ENCODE measurements at places on chromosomes 3 and 15. TPM values are rescaled to one million over a fixed set of nuclear protein-coding genes. Genes with fewer than 3 reads are reported as not detected.

The TBC1D5 gene
- 48.4 TPM for total RNA-seq

GRCh38 chr3:64977308-64978100 lies 289.7 kb upstream of the ADAMTS9 start:
- H3K4me1 ChIP-seq = no peaks in the 10 kb centered on the region
- no peak overlapping the region for H3K27ac ChIP-seq
- no peak overlapping the region for H3K4me3 ChIP-seq
- no peaks in the 10 kb centered on the region for H3K36me3 ChIP-seq
- H3K27me3 ChIP-seq = no peaks in the 10 kb centered on the region

- H3K27ac ChIP-seq = no peak overlapping the region
- peaks cover 7% of the 10 kb centered on the region for H3K4me1 ChIP-seq
- no peak overlapping the region for H3K4me3 ChIP-seq
- no peak for DNase-seq
These were observed 42.0 kb downstream of the IFT57 start for GRCh38 chr3:108180194-108180593.

DNA sequence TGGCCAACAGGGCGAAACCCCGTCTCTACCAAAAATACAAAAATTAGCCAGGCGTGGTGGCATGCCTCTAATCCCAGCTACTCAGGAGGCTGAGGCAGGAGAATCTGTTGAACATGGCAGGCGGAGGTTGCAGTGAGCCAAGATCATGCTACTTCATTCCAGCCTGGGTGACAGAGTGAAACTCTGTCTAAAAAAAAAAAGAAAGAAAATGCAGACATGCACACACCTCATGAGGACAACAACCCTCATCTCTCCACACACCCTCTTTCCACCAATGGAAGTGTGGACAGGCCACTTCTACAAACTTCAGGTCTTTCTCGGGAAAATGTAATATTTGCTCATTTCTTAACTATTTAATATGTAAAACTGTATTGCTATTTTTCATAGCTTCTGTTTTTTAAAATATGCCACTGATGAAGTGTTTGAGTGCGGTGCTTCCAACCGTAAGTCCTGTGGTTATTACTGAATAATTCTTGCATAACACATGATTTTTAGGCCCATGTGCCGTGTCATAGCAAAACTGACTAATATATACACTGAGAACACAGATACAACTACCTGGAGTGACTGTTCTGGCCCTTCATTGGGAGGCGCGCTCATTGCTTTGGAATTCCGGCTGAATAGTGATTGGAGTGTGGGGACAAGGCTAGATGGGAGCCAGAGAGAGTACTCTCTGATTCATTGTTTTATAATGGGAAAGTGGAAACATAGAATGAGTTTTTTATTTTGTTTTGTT lies 23.1 kb downstream of the LRRC31 start:
- H3K27ac ChIP-seq = no peak overlapping the region
- H3K4me1 ChIP-seq = no peaks in the 10 kb centered on the region
- no peak overlapping the region for H3K4me3 ChIP-seq
- no peaks in the 10 kb centered on the region for H3K36me3 ChIP-seq

DNA sequence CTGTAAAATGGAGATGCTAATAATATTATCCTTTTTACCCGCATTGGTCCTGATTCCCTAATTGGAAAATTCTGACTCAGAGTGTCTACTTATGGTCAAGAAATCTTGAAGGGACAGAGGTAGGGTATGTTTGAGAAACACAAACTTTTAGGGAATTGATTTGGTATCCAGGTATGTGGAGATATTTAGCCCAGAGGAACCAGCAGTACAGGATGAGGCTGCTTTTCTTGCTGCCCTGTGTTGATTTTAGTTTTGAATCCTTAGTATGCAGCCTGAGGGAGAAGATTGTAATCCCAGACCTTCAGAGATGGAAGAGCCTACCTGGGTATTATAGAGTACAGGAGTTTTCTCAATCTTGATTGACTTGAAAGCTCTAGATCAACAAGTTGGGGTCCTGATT lies 569.1 kb downstream of the PDCD6IP start:
- no peak overlapping the region for H3K27ac ChIP-seq
- DNase-seq = no peak
- no peaks in the 10 kb centered on the region for H3K27me3 ChIP-seq

The ZBTB38 gene
- total RNA-seq = 20.0 TPM

- H3K36me3 ChIP-seq = peaks cover 5% of the 10 kb centered on the region
- no peak overlapping the region for H3K4me3 ChIP-seq
- H3K4me1 ChIP-seq = peaks cover 24% of the 10 kb centered on the region
- peak; percentile 17 for DNase-seq
These were observed 55.2 kb downstream of the PGPEP1L start for GRCh38 chr15:98952381-98952803.

- H3K27me3 ChIP-seq = peaks cover 32% of the 10 kb centered on the region
- no peak overlapping the region for H3K27ac ChIP-seq
- no peak overlapping the region for H3K4me3 ChIP-seq
- no peak for DNase-seq
- H3K36me3 ChIP-seq = no peaks in the 10 kb centered on the region
- no peaks in the 10 kb centered on the region for H3K4me1 ChIP-seq
These were observed 11.6 kb downstream of the PLA1A start for GRCh38 chr3:119609301-119609700.

The BNC1 gene
- total RNA-seq = not detected

- no peak overlapping the region for H3K27ac ChIP-seq
- H3K36me3 ChIP-seq = no peaks in the 10 kb centered on the region
- no peak overlapping the region for H3K4me3 ChIP-seq
- no peak for DNase-seq
- H3K27me3 ChIP-seq = peaks cover 17% of the 10 kb centered on the region
These were observed 99.5 kb downstream of the POLR2M start for GRCh38 chr15:57806003-57806402.

The APOD gene
- total RNA-seq = not detected

GRCh38 chr15:83012636-83013035 lies 1.2 kb upstream of the C15orf40 start:
- peaks cover 45% of the 10 kb centered on the region for H3K4me1 ChIP-seq
- DNase-seq = no peak
- H3K4me3 ChIP-seq = peak overlapping the region; percentile 98
- peaks cover 30% of the 10 kb centered on the region for H3K36me3 ChIP-seq
- peak overlapping the region; percentile 95 for H3K27ac ChIP-seq

DNA sequence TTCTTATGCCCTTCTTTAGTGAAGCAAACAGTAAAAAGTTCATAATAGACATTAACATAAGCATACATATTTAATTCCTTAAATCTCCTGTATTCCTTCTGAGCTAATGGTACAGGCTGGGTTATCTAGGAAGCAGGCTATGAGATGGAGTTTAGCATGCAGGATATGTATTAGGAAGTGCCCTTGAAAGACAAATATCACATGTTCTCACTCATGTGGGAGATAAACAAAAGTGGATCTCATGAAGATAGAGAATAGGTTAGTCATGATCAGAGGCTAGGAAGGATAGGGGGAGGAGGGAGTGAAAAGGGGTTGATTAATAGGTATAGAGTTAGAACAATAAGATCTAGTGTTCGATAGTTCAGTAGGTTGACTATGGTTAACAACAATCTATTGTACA lies 105.4 kb downstream of the CLASP2 start:
- no peak overlapping the region for H3K4me3 ChIP-seq
- H3K4me1 ChIP-seq = no peaks in the 10 kb centered on the region
- peaks cover 7% of the 10 kb centered on the region for H3K36me3 ChIP-seq
- H3K27me3 ChIP-seq = no peaks in the 10 kb centered on the region
- no peak for DNase-seq
- no peak overlapping the region for H3K27ac ChIP-seq

- no peak for DNase-seq
- no peaks in the 10 kb centered on the region for H3K27me3 ChIP-seq
- H3K4me3 ChIP-seq = no peak overlapping the region
- no peaks in the 10 kb centered on the region for H3K4me1 ChIP-seq
These were observed 166.0 kb downstream of the DPH6 start for GRCh38 chr15:35379972-35380371.

The SAXO2 gene
- total RNA-seq = 13.9 TPM

GRCh38 chr15:70111203-70112073 lies 13.7 kb upstream of the TLE3 start:
- H3K4me1 ChIP-seq = no peaks in the 10 kb centered on the region
- H3K27ac ChIP-seq = no peak overlapping the region
- no peak for DNase-seq

GRCh38 chr3:32454731-32455608 lies 47.7 kb downstream of the CMTM6 start:
- H3K27me3 ChIP-seq = no peaks in the 10 kb centered on the region
- H3K4me3 ChIP-seq = no peak overlapping the region
- H3K36me3 ChIP-seq = peaks cover 44% of the 10 kb centered on the region
- peaks cover 42% of the 10 kb centered on the region for H3K4me1 ChIP-seq
- no peak for DNase-seq

GRCh38 chr3:143416229-143416628 lies 296.7 kb downstream of the CHST2 start:
- peaks cover 2% of the 10 kb centered on the region for H3K36me3 ChIP-seq
- no peak overlapping the region for H3K27ac ChIP-seq
- H3K4me3 ChIP-seq = no peak overlapping the region
- peaks cover 8% of the 10 kb centered on the region for H3K4me1 ChIP-seq

DNA sequence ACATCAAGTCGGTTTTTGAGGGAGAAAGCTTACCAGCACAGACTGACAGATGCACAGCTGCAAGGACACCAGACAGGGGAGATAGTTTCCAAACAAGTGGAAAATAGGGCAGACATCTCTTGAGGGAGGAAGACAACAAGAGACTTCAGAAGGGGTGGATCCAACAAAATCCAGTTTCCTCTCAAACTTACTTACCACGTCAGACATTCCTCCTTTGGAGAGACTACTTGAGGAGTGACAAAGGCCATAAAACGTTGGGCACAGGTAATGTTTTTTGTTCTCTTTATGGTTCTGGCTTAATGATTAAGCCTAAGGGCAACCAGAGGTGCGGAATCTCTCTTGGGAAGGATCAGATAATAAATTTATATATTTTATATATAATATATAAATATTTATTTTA lies 76.1 kb downstream of the CD200 start:
- no peak for DNase-seq
- H3K27me3 ChIP-seq = no peaks in the 10 kb centered on the region
- no peak overlapping the region for H3K4me3 ChIP-seq
- H3K27ac ChIP-seq = no peak overlapping the region
- H3K4me1 ChIP-seq = peaks cover 13% of the 10 kb centered on the region

GRCh38 chr3:59043391-59043790 lies 6.4 kb downstream of the CFAP20DC start:
- no peak for DNase-seq
- no peaks in the 10 kb centered on the region for H3K4me1 ChIP-seq
- no peak overlapping the region for H3K4me3 ChIP-seq
- H3K27me3 ChIP-seq = no peaks in the 10 kb centered on the region
- no peaks in the 10 kb centered on the region for H3K36me3 ChIP-seq

GRCh38 chr15:46280762-46281542 lies 646.1 kb downstream of the SQOR start:
- no peak for DNase-seq
- H3K4me1 ChIP-seq = no peaks in the 10 kb centered on the region
- no peaks in the 10 kb centered on the region for H3K27me3 ChIP-seq
- H3K27ac ChIP-seq = no peak overlapping the region
- no peak overlapping the region for H3K4me3 ChIP-seq

The SEMA3G gene
- total RNA-seq = 0.15 TPM

DNA sequence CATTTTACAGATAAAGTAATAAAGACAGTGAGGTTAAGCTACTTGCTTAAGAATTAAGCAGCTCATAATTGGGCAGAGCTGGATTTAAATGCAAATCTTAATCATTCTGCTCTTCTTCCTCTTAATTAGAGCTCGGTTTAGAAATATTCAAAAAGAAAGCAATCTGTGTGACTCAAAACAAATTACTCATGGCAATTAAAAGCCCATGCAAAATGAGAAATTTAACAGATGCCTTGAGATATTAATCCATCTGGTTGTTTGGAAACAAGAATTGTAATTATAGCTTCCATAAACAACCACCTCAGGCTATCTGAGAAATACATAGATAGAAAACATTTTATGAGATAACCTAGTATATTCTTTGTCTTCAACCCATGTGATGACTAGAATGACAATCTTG lies 44.2 kb upstream of the DCBLD2 start:
- H3K4me1 ChIP-seq = no peaks in the 10 kb centered on the region
- H3K27me3 ChIP-seq = peaks cover 9% of the 10 kb centered on the region
- no peak overlapping the region for H3K4me3 ChIP-seq
- no peaks in the 10 kb centered on the region for H3K36me3 ChIP-seq
- no peak overlapping the region for H3K27ac ChIP-seq
- DNase-seq = no peak

The AMOTL2 gene
- total RNA-seq = not detected

DNA sequence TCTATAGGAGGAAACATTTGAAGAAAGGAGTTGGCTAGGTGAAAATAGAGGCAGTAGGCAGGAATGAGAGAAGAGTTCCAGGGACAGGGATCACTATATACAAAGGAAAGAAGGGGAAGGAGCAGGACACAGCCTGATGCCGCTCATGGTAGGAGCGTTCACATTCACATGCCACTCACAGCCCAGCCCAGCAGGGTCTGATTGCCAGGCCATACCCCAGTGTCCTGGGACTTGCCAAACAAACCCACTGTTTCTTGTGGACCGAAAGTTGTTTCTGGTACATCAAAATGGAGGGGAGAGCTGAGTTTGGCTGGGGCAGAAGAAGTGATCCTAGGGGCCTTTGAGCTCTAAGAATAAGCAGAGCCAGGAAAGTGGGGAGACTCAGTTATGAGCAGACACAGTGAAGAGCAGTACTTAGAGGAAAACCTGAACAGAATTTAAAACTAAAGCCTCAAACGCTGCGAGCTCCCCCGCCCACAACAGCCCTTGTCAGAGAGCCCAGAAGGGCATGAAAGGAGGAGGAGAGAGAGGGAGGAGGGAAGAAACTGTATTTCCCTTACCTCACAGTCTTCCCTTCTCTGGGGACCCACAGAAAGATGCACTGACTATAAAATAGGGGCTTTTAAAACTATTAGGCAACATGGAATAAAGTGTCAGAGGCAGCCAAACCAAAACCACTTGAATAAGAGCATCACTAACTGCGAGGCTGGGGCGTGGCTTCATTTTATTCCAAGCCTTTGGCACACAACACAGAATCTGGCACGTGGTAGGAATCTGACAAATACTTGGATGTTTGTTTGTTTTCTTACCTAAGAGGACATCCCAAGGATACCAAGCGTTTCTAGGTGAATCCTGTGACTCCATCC lies 129.0 kb downstream of the RPL22L1 start:
- no peak overlapping the region for H3K27ac ChIP-seq
- H3K4me3 ChIP-seq = no peak overlapping the region
- peaks cover 10% of the 10 kb centered on the region for H3K27me3 ChIP-seq

DNA sequence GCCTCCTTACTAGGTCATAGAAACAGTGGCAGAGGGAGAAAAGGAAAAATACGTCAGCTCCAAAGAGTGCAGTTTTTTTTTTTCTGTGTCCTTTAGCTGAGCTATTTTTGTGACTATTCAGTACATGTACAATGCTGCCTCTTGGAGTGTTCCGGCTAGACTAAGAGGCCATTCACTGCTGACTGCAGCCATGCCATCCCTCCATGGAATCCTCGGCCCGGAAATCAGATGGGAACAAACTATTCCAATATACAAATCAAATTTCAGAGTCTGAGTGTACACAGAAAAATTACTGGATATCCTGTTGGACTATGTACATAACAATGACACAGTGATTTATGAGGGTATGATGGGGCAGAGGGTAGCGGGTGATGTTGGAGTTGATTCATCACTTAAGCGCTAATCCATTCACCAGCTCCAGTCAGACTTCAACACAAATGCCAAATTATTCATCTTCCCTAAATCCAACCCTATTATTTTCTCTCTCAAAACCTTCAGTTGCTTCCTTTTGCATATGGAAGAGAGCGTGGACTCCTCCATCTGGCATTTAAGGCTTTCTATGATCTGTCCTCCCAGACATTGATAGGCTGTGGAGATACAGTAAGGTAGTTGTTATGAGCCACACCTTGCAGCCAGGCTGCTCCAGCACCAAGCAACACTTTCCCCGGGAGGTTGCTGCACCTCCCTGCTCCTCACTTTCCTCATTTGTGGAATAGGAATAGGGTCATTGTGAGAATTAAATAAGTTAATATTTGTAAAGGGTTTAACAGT lies 109.1 kb downstream of the LPP start:
- H3K36me3 ChIP-seq = no peaks in the 10 kb centered on the region
- H3K27ac ChIP-seq = no peak overlapping the region
- peaks cover 2% of the 10 kb centered on the region for H3K4me1 ChIP-seq
- H3K4me3 ChIP-seq = no peak overlapping the region
- H3K27me3 ChIP-seq = no peaks in the 10 kb centered on the region

Data from activated CD4-positive, alpha-beta T cell treated with anti-CD3 and anti-CD28 coated beads, Interleukin-2, amount 10 ng/mL, durations not matched to agents 7 days and 5 days (primary cell).